ENCODE measurements at places on chromosomes 16 and 17. TPM values are rescaled to one million over a fixed set of nuclear protein-coding genes. Genes with fewer than 3 reads are reported as not detected.

Gene CLDN6
- total RNA-seq = not detected

Gene SRCIN1
- total RNA-seq = 0.78 TPM

Gene CD19
- total RNA-seq = 1.3 TPM

Gene EFTUD2
- total RNA-seq = 63.2 TPM

Gene TBC1D3G
- not detected for total RNA-seq

Gene GRAPL
- 2.1 TPM for total RNA-seq

Gene PNMT
- total RNA-seq = 2.4 TPM

Gene NATD1
- total RNA-seq = 10.5 TPM

Gene KRT16
- 2.4 TPM for total RNA-seq

Gene TMEM114
- total RNA-seq = not detected

Measured in tibial nerve (tissue), 4 donors.